ENCODE measurements at places on chromosomes 5 and 9.

- DNase-seq = no peak
Measured at GRCh38 chr5:132344775-132345514, 24.6 kb upstream of the SLC22A5 start.

DNA sequence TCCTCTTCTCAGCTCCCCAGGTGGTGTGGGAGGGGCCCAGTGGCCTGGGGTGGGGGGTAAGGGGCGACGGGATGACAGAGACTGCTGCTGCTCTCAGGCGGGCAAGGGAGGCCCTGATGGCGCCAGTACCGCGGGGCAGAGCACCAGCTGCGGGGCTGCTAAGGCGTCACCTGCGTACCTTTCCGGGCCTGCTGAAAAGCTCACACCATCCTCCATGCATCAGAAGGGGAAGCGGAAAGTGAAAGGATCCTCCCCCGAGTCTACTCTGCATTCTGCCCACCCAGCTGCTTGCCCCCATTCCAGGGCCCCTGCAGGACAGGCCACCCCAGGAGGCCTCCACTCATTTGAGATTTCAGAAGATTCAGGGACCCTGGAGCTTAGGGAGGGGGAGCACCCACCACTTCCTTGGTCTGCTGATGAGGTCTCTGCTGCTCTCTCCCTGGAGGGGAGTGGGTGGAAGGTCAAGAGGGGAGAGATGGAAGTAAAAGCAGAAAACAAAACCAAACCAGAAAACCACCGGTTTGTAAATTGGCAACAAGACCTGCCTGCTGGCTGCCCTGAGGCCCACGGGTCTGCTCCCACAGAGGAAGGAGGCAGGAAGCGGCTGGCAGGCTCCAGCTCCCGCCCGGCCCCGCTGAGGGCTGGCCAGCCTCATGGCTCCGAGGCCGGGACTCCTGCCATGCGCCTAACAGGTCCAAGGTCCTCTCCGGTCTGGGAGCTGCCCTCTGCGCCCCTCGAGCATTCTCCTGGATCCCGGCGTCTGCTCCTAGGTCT is 33.6 kb downstream of the PRRT1B start:
- no peak for DNase-seq

DNA sequence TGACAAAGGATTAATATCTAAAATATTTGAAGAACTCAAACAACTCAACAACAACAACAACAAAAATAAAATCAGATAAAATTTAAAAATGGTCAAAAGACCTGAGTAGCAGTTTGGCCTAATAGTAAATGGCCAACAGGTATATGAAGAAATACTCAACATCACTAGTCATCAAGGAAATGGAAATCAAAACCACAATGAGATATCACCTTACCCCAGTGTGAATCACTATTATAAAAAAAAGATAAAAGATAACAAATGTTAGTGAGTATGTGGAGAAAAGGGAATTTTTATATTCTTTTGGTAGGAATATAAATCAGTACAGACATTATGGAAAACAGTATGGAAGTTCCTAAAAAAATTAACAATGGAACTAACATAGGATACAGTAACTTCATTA is 247.9 kb upstream of the TRPC7 start:
- no peak for DNase-seq

DNA sequence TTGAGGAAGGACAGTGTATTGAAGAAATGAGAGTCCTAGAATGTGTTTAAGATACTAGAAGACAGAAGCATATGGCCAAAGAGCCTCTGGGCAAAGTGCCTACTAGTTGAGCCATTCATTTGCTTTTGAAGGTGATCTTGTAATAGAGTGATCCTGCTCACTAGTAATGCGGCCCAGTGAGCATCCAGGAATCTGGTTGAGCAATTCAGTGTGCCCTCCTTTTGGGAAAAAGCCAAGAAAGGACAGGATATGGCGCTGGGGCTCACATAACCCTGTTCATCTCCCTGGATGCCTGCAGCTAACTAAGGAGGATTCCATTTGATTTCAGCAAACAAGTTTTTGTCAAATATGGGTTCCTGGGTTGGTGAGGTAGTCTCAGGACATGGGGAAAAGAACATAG is 16.3 kb downstream of the ADAM19 start:
- no peak for DNase-seq

- DNase-seq = no peak
Measured at GRCh38 chr9:2344436-2344835, 277.2 kb upstream of the VLDLR start.

GRCh38 chr5:97752871-97753270 is 569.8 kb upstream of the RIOK2 start:
- DNase-seq = no peak

GRCh38 chr5:155700333-155700732 is 626.6 kb upstream of the SGCD start:
- no peak for DNase-seq

- no peak for DNase-seq
Measured at GRCh38 chr5:151171529-151171928, 13.9 kb upstream of the ANXA6 start.

GRCh38 chr5:176447978-176448608 is at the start of gene FAF2:
Gene FAF2 (plus strand): TSS chr5:176448385. CDS start chr5:176448408, 23 bp downstream.
- DNase-seq = peak; percentile 79

DNA sequence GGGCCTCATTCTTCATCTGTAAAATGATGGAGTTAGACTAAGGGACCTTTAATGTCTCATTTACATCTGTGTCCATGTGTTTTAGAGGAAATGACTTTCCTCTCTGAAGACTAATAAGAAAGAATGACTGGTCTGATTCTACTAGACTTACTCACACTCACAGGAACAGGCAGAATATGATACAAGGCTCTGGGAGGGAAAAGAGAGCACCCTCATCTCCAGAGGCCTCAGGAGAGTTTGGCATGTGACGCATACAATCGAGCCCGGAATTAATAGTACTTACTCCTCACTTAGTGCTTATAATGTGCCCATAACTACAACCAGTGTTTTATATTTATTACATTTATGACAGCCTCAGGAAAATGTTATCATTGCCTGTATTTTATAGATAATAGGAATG is 608.7 kb downstream of the KCTD16 start:
- no peak for DNase-seq

DNA sequence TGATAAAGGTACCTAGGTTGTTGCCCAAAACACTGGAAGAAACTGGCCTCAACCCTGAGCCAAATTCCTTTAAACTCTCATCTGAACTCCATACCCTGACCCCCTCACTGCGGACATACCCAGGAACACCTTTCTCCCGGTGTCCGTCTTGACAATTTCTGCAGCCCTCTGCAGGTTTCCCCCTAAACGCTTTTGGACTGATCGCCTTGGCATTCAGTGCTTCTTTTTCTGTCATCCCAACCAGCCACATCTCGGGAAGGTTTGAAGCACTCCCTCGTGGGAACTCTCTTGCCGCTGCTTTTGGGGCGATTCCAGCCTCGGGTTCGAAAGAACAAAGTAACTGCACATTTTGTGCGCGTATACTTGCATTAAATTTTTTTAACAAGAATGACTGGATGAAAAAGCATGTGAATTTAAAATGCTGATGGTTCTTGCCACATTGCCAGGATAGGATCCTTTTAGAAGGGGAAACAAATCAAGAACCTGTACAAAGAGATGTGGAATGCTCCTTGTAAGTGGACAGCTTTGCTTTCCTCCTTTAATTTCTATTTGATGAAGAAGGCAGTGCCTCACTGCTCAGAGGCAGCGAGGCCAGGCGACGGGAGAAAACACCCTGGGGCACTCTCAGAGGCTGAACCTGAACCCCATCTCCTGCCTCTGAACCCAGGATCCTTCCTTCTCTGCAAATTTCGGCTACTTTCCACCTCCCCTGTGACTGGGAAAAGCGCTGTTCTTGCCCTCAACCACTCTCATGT is 615 bp downstream of the PSMD5 start:
- DNase-seq = peak; percentile 51

GRCh38 chr5:78300464-78301045 is 6.1 kb upstream of the AP3B1 start:
- DNase-seq = no peak

Data from DMS79 treated with DMSO at 0.1 percent for 48 hours (cell line).